ENCODE measurements at places on chromosomes 2 and 18.

DNA sequence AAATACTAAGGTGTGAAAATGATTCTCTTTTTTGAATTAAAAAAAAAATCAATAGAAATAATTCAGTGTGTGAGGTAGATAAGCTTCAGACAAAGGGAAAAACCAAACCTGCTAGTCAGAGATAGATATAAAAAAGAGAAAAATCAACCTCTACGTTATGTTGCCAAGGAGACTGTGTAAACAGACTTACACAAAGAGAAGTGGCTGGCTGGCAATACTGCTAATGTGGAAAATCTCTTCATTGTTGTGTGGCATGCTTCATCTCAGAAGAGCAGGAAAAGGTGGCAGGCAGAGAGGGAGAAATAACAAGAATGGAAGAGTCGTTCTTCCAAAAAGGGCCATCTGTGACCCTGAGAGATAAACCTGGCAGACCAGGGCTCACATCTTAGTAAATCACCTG, 200.8 kb downstream of the SLC8A1 start:
- no peaks in the 10 kb centered on the region for H3K27me3 ChIP-seq
- H3K4me3 ChIP-seq: no peak overlapping the region
- H3K36me3 ChIP-seq: no peaks in the 10 kb centered on the region
- no peak for DNase-seq

DNA sequence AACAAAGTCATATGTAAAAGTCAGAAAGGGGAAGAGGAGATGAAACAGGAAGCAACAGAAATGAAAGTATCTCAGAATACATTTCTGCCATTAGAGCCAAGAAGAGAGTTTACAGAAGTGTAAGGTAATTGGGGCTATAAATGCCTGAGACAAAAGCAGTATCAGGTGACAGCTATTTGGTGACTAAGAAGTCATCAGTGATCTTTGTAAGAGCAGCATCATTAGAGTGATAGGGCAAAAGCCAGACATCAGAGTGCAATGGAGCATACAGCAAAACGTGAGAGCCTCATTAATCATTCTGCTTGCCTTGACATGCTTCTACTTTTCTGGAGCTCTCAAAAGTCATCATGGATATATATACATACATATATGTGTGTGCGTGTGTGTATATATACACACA, 804.7 kb upstream of the PIK3C3 start:
- no peak overlapping the region for H3K4me3 ChIP-seq
- no peak for DNase-seq
- H3K4me1 ChIP-seq: no peaks in the 10 kb centered on the region
- no peak overlapping the region for H3K27ac ChIP-seq
- H3K27me3 ChIP-seq: no peaks in the 10 kb centered on the region

DNA sequence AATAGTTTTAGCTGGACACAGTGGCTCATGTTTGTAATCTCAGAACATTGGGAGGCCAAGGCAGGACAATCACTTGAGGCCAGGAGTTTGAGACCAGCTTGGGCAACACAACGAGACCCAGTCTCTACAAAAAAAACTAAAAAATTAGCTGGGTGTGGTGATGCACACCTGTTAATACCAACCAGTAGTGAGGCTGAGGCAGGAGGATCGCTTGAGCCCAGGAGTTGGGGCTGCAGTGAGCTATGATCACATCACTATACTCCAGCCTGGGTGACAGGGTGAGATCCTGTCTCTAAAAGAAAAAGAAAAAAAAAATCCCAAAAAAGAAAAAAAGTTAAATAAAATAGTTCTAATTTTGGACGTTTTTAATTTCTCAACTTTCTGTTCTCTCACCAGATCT, 68.7 kb downstream of the MAP4K3 start:
- H3K4me3 ChIP-seq: no peak overlapping the region
- H3K27me3 ChIP-seq: no peaks in the 10 kb centered on the region
- no peak for DNase-seq
- H3K36me3 ChIP-seq: no peaks in the 10 kb centered on the region
- H3K4me1 ChIP-seq: peaks cover 4% of the 10 kb centered on the region

DNA sequence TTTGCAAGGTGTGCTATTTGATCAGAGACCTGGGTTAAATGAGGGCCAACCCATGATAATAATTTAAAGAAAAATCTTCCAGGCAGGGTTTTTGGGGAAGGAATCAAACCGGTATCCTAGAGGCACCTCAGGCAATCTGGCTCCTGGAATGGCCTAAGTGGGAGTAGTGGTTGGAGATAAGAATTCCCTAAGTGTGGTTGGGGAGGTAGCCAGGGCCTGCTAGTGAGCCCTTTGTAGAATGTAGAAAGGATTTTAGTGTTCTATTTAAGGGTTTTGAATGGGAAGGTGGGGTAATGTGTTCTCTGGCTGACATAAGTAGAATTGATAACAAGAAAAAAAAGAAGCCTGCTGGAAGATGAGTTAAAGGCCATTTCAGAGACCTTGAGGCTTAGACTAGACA, 422.2 kb downstream of the XIRP2 start:
- no peak for DNase-seq
- H3K27me3 ChIP-seq: no peaks in the 10 kb centered on the region

GRCh38 chr2:189582140-189582808, 1.7 kb upstream of the SLC40A1 start:
- no peak overlapping the region for H3K27ac ChIP-seq
- no peaks in the 10 kb centered on the region for H3K36me3 ChIP-seq
- DNase-seq: no peak
- no peaks in the 10 kb centered on the region for H3K27me3 ChIP-seq

GRCh38 chr18:29078273-29078672, 901.3 kb upstream of the CDH2 start:
- no peaks in the 10 kb centered on the region for H3K27me3 ChIP-seq
- no peaks in the 10 kb centered on the region for H3K36me3 ChIP-seq
- no peak overlapping the region for H3K4me3 ChIP-seq
- H3K27ac ChIP-seq: no peak overlapping the region

GRCh38 chr2:241087420-241088268, 14.4 kb downstream of the MTERF4 start:
- H3K27ac ChIP-seq: no peak overlapping the region
- DNase-seq: no peak
- peaks cover 22% of the 10 kb centered on the region for H3K36me3 ChIP-seq
- no peak overlapping the region for H3K4me3 ChIP-seq
- H3K4me1 ChIP-seq: peaks cover 9% of the 10 kb centered on the region

DNA sequence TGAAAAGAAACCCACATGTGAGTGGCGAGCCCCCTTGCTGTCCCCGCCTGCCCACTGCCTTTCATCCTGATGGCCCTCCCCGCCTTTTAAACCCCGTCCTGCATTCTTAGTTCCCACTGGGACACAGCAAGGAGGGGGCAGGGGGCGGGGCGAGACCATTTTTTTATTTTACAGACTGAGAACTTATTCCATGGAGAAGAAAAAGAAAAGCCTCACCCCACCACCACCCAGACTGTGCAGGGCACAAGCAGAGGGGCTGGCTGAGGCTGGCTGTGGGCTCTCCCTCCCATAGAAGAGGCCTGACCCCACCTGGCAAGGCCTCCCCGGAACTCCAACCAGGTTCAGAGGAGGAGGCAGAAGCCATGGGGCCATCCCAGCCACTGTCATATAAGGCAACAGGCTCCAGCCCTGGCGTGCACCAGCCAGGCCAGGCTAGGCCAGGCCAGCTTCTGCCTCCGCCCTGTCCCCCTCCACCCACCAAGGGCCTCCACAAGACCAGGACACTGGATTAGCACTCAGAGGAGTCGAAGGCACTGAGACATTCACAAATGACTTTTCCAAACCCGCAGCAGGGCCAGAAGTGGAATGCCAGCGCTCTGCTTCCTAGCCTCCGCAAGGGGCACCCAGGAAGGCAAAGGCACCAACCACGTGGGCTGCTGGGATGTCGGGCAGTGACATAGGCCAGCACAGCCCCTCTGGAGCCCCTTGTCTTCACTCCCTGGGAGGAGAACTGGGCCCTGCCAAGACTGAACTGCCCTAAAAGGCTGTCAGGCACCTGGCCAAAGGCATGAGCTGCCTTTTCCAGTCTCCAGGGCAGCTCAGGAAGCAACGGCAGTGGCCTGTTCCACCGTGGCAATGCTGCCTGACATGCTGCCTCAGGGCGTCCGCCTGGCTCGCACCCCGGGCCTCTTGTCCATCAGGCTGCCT, 37.5 kb upstream of the SEMA4C start:
- no peak for DNase-seq
- no peaks in the 10 kb centered on the region for H3K36me3 ChIP-seq
- H3K27me3 ChIP-seq: no peaks in the 10 kb centered on the region
- no peak overlapping the region for H3K4me3 ChIP-seq
- H3K27ac ChIP-seq: no peak overlapping the region

DNA sequence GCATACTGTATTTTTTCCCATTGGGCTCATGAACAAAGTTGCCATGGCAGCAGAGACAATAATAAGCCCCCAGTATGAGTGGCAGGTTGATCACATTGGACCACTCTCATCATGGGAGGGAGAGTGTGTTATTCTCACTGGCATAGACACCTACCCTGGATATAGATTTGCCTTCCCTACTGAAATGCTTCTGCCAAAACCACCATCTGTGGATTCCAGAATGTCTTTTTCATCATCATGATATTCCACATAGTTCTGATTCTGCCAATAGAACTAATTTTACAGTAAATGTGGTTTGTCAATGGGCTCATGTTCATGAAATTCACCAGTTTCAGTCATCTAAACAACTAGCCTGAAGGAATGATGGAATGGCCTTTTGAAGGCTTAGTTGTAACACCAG, 18.4 kb downstream of the TMEM200C start:
- H3K4me1 ChIP-seq: no peaks in the 10 kb centered on the region
- DNase-seq: no peak
- no peak overlapping the region for H3K4me3 ChIP-seq
- H3K27ac ChIP-seq: no peak overlapping the region

- H3K4me1 ChIP-seq: no peaks in the 10 kb centered on the region
- no peaks in the 10 kb centered on the region for H3K27me3 ChIP-seq
- H3K36me3 ChIP-seq: no peaks in the 10 kb centered on the region
- H3K27ac ChIP-seq: no peak overlapping the region
- H3K4me3 ChIP-seq: no peak overlapping the region
- no peak for DNase-seq
Measured at GRCh38 chr2:168290391-168290790, 43.0 kb upstream of the STK39 start.

DNA sequence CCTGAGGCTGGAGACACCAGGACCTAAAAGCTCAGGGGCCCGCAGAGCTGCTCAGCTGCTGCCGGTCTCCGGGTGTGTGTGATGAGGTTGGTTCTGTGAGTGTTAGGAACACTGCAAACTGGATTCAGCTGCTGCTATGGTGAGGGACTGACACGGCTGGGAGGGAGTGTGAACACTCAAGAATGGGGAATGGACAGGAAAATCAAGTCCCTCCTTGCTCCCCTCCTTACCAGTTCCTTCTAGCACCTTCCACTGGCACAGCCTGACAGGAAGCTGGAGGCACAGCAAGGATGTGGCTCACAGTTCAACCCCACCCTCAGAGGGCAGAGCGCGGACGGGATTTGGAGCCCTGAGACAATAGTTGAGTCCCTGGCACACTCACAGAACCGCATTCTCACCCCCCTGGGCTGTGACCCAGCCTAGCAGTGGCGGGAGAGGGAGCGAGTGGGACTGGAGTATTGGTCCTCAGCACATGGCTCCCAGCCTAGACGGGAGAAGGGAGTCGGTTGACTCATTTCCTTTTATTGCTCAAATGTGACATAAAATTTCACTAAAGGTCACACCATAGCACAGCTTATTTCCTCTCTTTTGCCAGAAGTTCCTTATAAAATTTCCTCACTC, 42.5 kb downstream of the LRRC30 start:
- no peaks in the 10 kb centered on the region for H3K4me1 ChIP-seq
- H3K4me3 ChIP-seq: no peak overlapping the region
- H3K36me3 ChIP-seq: no peaks in the 10 kb centered on the region
- H3K27me3 ChIP-seq: peaks cover 6% of the 10 kb centered on the region

DNA sequence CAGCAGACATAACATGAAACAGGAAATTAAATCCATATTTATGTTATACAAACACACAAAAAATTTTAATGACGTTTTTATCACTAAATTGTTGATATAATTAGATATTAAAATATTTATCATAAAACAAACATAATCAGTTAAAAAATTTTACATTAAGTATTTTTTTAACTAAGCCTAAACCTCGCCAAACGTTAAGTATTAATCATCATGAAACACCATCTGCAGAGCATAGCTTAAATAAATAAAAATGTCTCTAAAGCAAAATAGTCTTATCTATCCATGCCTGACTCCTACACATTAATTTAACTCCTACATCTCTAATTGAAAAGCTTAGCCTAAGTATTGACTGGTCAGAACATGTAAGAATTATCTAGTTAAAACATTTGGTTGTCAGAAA, 271.6 kb upstream of the RND3 start:
- H3K27ac ChIP-seq: no peak overlapping the region
- DNase-seq: no peak
- H3K36me3 ChIP-seq: no peaks in the 10 kb centered on the region
- no peaks in the 10 kb centered on the region for H3K4me1 ChIP-seq

DNA sequence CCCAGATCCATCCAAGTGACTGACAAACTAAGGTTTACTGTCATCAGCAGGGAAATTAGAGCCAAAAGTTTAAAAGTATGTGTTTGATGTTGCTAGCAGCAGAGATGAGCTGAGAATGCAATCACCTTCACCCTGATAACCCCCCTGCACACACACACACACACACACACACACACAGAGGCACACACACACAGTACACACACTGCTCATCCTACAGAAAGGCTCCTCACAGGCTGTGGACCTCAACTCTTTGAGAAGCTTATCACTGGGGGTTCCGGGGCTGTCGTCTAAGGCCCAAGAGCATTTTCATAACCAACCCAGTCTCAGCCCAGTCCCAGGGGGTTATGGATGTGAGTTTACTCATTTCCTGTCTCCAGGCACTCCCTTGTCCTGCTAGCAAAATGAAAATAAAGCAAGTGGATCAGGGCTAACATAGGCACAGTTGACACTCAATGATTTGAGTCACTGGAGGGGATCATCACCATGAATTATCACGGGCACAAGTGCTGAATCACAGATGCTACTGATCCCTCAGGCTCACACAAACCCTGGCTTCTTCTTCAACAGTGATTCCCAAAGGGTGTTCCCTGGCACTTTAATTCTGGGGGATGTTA, 76.6 kb downstream of the ALK start:
- H3K36me3 ChIP-seq: no peaks in the 10 kb centered on the region
- DNase-seq: no peak
- no peak overlapping the region for H3K4me3 ChIP-seq
- H3K27me3 ChIP-seq: peaks cover 11% of the 10 kb centered on the region

DNA sequence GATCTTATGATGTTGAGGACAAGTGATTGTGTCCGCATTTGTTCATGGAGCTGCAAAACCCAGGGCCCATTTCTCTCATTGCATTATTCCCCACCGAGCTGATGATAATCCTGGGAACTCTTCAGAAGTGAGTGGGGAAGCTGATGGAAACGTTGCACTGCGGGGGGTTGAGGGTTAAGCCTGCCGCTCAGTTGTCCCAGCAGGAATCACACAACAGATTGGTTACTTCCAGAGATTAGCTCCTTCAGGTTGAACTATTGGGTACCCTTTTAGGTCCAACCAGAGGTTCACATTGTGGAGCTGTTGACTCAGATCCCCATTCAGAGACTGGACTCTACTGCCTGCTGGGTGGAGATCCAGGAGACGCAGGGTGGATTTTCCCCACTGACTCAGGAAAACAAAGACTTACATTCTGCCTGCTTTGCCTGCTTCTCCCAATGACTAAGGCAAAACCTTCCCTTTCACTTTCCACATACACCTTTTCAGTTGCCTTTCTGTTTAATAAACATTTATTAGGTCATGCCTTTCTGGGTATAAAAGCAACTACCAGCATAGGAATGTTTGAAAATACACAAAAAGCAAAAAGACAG, 286.4 kb downstream of the TXNL1 start:
- no peaks in the 10 kb centered on the region for H3K4me1 ChIP-seq
- DNase-seq: no peak
- H3K27ac ChIP-seq: no peak overlapping the region
- H3K27me3 ChIP-seq: no peaks in the 10 kb centered on the region
- H3K4me3 ChIP-seq: no peak overlapping the region
- H3K36me3 ChIP-seq: no peaks in the 10 kb centered on the region

Measured in T-cell (primary cell).